Hematopoietic multipotent progenitor cell (in vitro differentiated cells): ENCODE measurements at places on chromosomes 16 and 17. TPM values are rescaled to one million over a fixed set of nuclear protein-coding genes. Genes with fewer than 3 reads are reported as not detected.

DNA sequence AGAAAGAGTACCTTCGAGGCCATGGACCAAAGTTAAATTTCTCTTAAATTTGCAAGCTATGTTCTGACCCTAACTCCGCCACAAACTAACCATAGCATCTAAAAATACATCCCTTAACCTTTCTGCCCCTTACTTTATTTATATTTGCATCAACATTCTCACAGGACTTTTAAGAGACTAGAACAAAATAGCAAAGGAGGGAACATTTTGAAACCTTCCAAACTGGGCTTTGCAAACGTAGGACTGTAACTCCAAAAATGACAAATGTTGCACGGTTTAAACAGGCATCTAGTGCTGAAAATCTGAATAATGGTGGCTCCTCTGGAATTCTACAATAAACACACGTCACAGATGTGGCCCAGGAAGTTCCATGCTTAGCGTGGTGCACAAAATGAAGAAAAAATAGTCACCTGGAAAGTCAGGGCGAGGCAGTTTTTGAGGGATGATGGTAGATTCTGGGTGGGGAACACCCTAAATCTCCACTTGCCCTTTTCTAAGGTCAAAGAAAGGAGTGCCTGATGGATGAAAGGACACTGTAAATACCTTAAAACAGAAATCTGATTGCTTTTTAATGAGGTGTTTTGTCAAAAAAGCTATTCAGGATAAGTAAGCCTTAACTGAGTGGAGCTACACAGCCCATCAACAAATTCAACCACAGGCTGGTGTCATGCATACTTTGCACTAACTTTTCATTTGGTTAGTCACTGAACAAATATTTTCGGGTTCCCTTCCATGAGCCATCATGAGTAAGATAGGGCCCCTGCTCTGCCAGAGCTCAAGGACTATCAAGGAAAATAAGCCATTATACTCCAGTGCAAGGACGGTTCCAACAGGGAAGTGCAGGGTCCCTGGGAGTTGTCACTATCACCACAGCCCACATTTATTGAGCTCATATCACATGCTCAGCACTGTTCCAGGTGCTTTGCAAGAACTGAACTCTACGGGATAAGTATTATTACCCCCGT, 21.2 kb downstream of the ARHGAP17 start:
- no peak for DNase-seq

DNA sequence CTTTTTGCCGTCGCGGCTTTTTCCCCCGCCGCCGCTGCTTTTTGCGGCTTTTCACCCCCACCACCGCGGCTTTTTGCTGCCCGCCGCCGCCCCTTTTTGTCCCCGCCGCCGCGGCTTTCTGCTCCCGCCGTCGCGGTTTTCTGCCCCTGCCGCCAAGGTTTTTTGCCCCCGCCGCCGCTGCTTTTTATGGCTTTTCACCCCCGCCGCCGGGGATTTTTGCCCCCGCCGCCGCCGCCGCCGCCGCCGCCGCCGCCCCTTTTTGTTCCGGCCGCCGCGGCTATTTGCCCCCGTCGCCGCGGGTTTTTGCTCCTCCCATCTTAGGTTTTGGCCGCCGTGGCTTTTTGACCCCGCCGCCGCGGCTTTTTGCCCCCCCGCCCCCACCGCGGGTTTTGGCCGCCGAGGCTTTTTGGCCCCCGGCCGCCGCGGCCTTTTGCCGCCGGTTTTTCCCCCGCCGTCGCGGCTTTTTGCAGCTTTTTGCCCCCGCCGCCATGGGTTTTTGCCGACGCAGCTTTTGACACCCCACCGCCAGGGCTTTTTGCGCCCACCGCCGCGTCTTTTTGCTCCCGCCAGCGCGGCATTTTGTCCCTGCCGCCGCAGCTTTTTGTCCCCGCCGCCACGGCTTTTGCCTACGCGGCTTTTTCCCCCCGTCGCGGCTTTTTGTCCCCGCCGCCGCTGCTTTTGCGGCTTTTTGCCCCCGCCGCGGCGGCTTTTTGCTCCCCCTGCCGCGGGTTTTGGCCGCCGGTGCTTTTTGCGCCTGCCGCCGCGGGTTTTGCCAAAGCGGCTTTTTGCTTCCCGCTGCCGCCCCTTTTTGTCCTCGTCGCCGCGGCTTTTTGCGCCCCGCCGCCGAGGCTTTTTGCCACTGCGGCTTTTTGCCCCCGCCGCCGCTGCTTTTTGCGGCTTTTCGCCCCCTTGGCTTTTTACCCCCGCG, 519.4 kb upstream of the WSB1 start:
- DNase-seq = no peak

DNA sequence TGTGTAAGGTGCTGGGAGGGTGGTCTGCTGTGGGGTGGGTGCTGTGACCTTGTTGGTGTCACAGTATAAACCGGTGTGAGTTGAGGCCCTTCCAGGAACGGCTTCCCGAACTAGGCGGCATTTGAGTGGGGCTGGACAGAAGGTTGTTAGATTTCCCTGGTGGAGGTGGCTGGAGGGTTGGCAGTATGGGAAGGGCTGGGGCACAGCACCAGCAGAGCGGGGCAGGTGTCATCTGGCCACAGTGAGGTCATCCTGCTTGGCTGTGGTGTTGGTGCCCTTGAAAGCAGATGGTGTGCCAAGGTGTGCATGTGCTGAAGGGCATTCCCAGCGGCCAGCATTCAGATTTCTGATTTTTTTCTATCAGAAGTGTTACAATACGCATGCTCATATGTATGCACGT, 28.1 kb downstream of the BANP start:
- no peak for DNase-seq

- DNase-seq = no peak
Observed at GRCh38 chr17:4946312-4946976, 1.9 kb downstream of the PFN1 start.

- no peak for DNase-seq
Observed at GRCh38 chr16:88692861-88693260, 6.6 kb upstream of the SNAI3 start.

GRCh38 chr16:4021070-4021779, 95.0 kb downstream of the ADCY9 start:
- DNase-seq = no peak

The CTRB2 gene
- not detected for total RNA-seq
